ENCODE measurements at places on chromosomes 11 and 22.

DNA sequence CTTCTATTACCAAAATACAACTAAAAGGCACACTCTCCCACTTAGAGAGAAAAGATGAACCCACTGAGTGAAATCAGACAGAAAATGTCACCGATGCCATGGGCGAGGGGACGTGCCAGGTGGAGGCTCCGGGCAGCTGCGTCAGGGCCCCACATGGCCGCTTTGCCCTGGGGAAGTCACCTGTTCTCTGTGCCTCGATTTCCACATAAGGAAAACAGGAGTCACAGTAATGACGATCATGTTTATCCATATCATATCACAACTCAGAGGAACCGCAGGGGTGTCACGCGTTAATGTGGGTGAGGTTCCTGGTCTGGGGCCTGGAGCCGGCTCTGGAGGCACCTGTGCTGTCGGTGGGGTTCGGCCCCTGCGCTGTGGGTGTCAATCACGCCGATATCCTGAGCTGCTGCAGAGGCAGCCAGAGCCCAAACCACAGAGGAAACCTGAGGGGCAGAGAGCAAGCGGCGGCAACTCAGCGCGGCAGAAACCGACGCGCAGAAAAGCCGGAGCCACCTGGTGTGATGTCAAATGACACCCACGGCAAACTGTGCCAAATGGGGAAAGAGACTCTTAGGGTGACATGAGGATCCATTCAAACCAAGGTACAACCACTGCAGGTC is 243.7 kb downstream of the BRD1 start:
- DNase-seq: no peak
- H3K4me1 ChIP-seq: no peaks in the 10 kb centered on the region

DNA sequence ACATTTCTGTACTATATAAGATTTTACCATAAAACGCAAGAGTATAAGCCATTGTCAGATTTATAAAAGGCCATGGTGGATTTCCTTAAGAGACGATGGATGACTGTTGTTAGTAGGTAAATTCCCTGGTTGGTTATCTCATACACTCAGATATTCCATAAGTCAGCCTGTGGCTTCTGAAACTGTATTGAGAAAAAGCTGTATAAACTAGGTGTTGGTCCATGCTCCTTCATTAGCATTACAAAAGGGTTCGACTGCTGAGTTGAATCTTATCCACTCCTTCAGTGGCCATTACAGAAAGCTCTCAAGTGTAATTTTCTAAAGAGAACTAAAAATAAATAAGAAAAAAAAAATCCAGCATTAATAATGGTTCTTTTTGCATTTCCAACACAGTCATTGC is 5.3 kb downstream of the GRAP2 start:
- no peak for DNase-seq
- H3K4me3 ChIP-seq: no peak overlapping the region
- H3K36me3 ChIP-seq: no peaks in the 10 kb centered on the region
- no peaks in the 10 kb centered on the region for H3K4me1 ChIP-seq

GRCh38 chr22:29394931-29395581 is 6.7 kb upstream of the AP1B1 start:
- peak; percentile 82 for DNase-seq
- no peaks in the 10 kb centered on the region for H3K4me1 ChIP-seq
- H3K36me3 ChIP-seq: no peaks in the 10 kb centered on the region
- H3K27me3 ChIP-seq: no peaks in the 10 kb centered on the region

GRCh38 chr11:131917634-131918384 is 547.4 kb downstream of the NTM start:
- no peaks in the 10 kb centered on the region for H3K4me1 ChIP-seq
- H3K27me3 ChIP-seq: no peaks in the 10 kb centered on the region
- no peak overlapping the region for H3K4me3 ChIP-seq
- no peaks in the 10 kb centered on the region for H3K36me3 ChIP-seq
- no peak overlapping the region for H3K27ac ChIP-seq
- DNase-seq: no peak

DNA sequence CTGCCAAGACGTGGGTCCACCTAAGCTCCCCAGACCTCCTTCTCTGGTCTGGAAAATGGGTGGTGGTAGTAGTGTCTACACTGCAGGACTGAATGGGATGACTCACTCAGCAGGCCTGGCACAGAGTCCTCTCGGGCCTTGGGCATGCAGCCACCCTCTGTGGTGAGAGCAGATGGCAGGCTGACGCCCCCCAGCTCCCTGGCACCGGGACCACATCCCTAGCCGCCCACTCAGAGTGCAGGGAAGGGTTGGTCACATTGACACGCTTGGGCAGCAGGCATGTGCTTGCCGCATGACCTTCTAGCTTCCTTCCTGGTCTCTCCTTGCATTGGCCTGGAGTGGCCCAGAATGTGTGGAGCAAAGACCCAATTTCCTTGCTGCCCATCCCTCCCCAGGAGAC is 30.7 kb upstream of the PRODH start:
- H3K4me1 ChIP-seq: peaks cover 13% of the 10 kb centered on the region
- peaks cover 17% of the 10 kb centered on the region for H3K27me3 ChIP-seq
- H3K4me3 ChIP-seq: no peak overlapping the region

- DNase-seq: no peak
- H3K27me3 ChIP-seq: no peaks in the 10 kb centered on the region
- no peaks in the 10 kb centered on the region for H3K36me3 ChIP-seq
- no peaks in the 10 kb centered on the region for H3K4me1 ChIP-seq
Measured at GRCh38 chr11:2483426-2483825, 38.6 kb downstream of the KCNQ1 start.

GRCh38 chr11:85946221-85946620 is 91.0 kb downstream of the CCDC83 start:
- H3K27ac ChIP-seq: no peak overlapping the region
- H3K4me3 ChIP-seq: no peak overlapping the region
- no peaks in the 10 kb centered on the region for H3K27me3 ChIP-seq
- H3K36me3 ChIP-seq: no peaks in the 10 kb centered on the region
- H3K4me1 ChIP-seq: peaks cover 16% of the 10 kb centered on the region

DNA sequence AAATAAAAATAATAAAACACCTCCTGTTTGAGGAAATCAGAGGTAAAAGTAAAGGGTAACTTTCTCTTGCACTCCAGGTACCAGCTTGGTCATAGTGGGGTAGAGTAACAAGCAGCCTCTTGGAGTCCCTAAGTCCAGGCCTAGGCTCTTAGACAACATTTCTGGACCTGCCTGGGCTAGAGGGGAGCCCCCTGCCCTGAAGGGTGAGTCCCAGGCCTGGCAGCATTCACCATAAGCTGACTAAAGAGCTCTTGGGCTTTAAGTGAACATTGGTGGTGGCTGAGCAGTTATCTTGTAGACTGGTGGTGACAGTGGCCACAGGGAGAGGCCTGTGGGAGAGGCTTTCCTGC is 18.6 kb upstream of the OR56A3 start:
- DNase-seq: no peak
- H3K4me3 ChIP-seq: no peak overlapping the region
- no peaks in the 10 kb centered on the region for H3K36me3 ChIP-seq
- no peaks in the 10 kb centered on the region for H3K4me1 ChIP-seq

DNA sequence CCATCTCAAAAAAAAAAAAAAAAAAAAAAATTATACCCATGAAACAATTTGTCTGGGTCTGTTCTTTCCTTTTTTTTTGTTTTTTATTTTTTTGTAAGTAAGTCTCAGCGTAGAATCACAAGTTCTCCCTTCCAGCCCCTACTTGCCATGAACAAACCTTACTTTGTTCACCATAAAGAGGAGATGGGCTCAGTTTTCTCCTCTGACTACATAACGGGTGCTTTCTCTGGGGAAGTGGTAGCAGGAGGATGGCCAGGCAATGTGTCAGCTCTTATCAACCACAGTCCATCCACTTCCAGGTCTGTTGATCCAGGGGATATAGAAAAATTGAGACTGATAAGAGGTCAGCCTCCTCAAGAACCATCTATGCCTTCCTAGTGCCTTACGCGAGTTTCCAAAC is 11.0 kb downstream of the ASCC2 start:
- H3K4me1 ChIP-seq: no peaks in the 10 kb centered on the region
- no peaks in the 10 kb centered on the region for H3K27me3 ChIP-seq
- no peak overlapping the region for H3K4me3 ChIP-seq
- DNase-seq: no peak
- no peak overlapping the region for H3K27ac ChIP-seq

DNA sequence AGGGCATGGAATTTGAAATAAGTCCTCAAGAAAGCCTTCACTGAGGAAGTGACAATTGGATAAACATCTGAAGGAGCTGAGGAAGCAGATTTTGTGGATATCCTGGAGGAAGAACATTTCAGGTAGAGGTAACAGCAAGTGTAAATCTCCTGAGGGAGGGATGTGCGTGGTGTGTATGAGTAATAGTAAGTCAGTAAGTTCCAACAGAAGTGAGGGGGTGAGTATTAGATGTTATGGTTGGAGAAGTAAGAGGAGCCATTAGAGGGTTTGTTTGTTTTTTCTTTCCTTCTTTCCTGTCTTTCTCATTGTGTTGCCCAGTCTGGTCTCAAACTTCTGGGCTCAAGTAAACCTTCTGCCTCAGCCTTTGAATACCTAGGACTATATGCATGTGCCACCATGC is 29.0 kb downstream of the ANKRD42 start:
- H3K27ac ChIP-seq: no peak overlapping the region
- no peaks in the 10 kb centered on the region for H3K27me3 ChIP-seq
- H3K4me3 ChIP-seq: no peak overlapping the region
- no peaks in the 10 kb centered on the region for H3K4me1 ChIP-seq
- DNase-seq: no peak
- no peaks in the 10 kb centered on the region for H3K36me3 ChIP-seq

DNA sequence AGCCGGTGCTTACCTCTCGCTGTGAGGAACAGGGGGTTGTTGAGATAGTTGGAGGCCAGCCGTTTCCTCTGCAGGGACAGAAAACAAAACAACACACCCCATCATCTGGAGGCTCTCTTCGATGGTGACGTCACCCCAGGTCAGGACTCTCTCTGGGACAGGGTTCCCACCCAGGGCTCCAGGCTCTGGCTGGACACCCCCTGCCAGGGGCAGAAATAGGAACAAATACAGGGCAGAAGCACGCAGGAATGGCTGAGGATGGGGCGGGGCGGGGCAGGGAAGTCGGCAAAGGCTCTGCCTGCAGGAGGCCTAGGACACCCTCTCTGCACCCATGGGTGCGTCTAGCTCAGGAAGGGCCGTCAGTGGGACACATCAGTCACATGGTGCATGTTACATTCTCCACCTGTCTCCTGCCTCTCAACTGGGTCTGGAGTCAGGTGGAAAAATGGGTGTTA is 118.5 kb downstream of the PHF21B start:
- H3K36me3 ChIP-seq: no peaks in the 10 kb centered on the region
- no peak for DNase-seq
- no peak overlapping the region for H3K27ac ChIP-seq
- no peaks in the 10 kb centered on the region for H3K4me1 ChIP-seq
- H3K4me3 ChIP-seq: no peak overlapping the region
- H3K27me3 ChIP-seq: no peaks in the 10 kb centered on the region

DNA sequence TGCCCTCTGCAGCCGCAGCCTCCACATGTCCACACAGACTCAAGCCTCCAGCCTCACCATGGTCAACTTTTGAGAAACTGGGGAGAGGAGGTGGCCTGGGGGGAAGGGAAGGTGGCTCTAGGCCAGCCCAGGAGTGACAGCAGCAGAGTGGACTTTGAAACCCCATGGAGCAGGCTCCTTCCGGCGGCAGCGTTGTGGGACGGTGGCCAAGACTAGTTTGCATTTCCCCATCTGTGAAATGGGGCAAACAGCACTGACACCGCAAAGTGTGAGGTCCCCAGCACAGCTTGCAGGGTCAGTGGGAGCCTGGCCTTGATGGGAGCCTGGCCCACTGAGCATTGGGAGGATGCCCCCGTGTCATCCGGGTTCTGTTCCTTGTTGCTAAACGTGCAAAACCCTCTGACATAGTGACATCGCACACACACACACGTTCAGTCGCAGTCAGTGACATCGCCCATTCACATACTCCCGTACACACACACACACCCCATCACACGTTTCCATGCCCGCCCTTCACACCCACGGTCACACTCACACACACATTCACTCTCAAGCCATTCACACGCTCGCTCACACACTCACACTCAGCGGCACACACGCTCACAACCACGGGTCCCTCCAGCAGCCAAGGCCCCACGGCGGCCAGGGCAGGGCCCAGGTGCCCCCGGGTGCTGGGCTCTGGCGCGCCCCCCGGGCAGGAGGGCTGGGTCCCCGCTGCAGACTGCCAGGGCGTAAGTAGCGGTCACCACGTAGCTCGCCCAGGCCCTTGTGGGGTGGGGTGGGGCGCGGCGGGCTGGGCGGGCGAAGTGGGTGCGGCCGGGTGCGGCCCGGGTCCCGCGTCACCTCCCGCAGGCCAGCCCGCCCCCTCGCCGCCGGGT is 585 bp downstream of the CYB5R3 start:
- peak overlapping the region; percentile 95 for H3K4me3 ChIP-seq
- H3K36me3 ChIP-seq: no peaks in the 10 kb centered on the region
- DNase-seq: no peak
- H3K27ac ChIP-seq: peak overlapping the region; percentile 95

DNA sequence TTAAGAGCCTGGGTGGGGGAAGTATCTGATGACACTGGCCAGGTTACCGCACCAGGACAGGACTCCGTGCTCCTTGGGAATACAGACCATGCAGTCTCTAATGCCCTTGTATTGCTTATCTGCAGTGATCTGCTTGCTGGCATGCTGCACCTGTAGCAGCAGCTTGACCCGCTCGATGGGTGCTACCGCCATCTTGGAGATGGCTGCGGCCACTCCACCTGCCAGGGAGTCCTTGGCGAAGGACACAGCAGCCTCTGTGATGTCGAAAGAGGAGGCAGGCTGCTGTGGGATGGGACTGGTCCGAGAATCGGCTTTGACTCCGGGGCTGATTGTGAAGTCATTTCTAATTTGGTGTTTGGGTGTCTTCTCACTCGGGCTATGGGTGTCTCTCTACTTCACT is 3.1 kb downstream of the WBP2NL start:
- no peaks in the 10 kb centered on the region for H3K27me3 ChIP-seq
- peaks cover 4% of the 10 kb centered on the region for H3K4me1 ChIP-seq
- H3K36me3 ChIP-seq: no peaks in the 10 kb centered on the region

DNA sequence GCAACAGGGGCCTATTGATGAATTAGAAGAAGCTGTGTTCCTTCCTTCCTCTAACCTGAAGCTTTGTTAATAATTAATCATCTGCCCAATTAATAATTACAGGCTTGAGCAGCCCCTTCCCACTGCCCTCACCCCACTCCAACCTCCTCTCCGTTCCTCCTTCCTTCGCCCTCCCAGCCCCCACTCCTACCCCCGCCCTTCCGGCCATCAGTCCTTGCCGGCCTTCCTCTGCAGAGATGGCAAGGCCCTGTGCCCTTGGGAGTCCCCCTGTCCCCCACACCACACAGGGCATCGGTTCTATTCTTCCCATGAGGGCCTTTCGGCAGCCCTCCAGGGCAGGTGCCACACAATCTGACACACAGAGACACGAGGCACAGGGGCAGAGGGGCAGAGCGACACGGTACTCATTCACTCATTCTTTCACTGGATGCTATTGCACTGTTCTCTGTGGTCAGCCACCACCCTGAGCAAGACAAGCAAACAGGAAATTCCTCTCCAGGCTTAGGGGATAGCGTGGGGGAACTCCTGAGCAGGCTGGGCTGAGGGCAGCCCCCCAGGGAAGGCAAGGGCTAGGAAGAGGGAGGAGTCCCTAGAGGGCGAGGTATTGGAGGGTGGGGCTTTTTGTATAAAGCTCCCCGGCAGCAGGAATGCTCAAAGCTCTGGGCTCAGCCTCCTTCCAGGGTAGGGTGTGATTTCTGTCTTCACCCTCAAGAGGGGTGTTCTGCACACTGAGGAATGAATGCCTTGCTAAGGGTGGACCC is 14.7 kb downstream of the MGAT3 start:
- no peaks in the 10 kb centered on the region for H3K36me3 ChIP-seq
- no peak for DNase-seq
- H3K4me3 ChIP-seq: no peak overlapping the region

GRCh38 chr22:49961005-49961600 is 531 bp downstream of the PIM3 start:
- DNase-seq: peak; percentile 76
- peaks cover 55% of the 10 kb centered on the region for H3K4me1 ChIP-seq
- H3K27ac ChIP-seq: peak overlapping the region; percentile 99

- DNase-seq: no peak
- H3K36me3 ChIP-seq: no peaks in the 10 kb centered on the region
- H3K27ac ChIP-seq: no peak overlapping the region
- no peaks in the 10 kb centered on the region for H3K27me3 ChIP-seq
Measured at GRCh38 chr22:30185129-30185528, 61.4 kb downstream of the LIF start.

Data from sigmoid colon (tissue), 7 donors.